ENCODE measurements at places on chromosomes 13 and 19.

- DNase-seq, result no peak
These were observed 1719.7 kb upstream of the SLC10A2 start for GRCh38 chr13:104785952-104786351.

DNA sequence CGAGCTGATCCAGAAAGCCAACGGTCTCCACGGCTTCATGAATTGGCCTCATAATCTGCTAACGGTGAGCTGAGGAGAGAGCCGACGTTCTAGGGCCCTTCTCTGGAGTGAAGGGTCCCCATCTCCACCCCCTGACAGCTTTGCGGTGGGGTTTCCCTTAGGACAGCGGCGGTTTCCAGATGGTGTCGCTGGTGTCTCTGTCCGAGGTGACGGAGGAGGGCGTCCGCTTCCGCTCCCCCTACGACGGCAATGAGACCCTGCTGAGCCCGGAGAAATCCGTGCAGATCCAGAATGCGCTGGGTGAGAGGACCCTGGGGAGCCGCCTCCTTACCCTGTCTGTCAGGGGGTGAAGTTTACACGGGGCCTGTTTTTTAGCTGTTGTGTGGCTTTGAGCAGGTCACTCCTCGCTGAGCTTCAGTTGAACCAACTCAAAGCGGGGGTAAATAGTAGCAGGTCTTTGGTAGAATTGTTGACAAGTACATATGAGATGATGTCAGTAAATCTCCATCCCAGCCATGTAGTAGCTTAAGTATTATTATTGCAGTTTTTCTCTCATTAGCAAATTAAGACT is 801 bp downstream of the QTRT1 start:
- peak; percentile 54 for DNase-seq

DNA sequence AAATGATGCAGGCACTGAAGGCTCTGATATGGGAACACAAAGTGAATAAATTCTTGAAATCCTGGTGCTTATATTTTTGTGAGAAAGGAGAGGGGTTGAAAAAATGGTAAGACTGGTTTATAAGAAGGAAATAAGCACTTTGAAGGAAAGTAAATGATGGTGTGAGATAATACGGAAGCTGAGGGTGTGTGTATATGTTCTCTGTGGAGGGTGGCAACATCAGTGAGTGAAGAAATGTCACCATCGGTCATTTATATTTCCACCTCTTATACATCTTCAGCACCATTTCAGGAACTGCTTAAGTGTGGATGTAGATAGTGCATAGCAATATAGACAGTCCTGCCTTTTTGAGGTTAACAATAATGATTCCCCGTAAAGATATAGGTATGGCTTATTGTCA is 17.5 kb downstream of the ZNF136 start:
- DNase-seq, result no peak

- no peak for DNase-seq
These were observed 20.1 kb downstream of the TLE2 start for GRCh38 chr19:3008994-3009393.

DNA sequence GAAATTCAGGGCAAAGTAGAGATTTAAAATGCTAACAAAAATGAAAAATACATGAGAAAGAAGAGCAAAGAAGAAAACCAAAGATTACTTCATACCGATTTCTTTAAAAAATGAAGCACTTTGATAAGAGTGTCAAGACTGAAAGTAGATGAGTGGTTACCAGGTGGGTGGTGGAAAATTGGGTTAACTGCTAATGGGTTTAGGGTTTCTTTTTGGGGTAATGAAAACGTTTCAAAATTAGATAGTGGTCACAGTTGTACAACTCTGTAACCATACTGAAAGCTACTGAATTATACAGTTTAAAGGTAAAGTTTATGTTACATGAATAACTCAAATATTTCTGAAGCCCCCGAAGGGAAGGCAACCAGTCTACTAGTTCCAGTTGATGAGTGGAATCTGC is 179.4 kb downstream of the NDFIP2 start:
- DNase-seq, result no peak

GRCh38 chr13:67971291-67971690 is 741.2 kb upstream of the PCDH9 start:
- DNase-seq, result no peak

- no peak for DNase-seq
These were observed 6.6 kb upstream of the ESD start for GRCh38 chr13:46803586-46803985.

- DNase-seq, result no peak
These were observed 20.5 kb downstream of the IQCN start for GRCh38 chr19:18253716-18254115.

DNA sequence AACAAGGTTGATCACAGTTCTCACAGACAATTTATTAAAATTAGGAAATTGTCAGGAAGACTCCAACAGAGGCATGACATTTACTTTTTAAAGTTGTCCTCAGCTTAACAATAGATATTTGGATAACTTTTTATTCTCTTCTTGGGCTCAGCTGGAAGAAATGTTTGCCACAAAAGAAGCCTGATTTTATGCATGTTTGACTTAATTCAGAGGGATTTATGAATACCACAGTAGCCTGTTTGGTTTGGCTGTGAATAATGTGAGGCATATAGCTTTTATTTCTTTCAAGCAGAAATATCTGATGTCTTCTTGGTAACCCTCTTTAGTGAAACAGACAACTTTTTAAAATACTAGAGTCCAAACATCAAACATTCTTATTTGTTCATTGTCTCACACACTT is 1464.5 kb upstream of the SLC10A2 start:
- no peak for DNase-seq

DNA sequence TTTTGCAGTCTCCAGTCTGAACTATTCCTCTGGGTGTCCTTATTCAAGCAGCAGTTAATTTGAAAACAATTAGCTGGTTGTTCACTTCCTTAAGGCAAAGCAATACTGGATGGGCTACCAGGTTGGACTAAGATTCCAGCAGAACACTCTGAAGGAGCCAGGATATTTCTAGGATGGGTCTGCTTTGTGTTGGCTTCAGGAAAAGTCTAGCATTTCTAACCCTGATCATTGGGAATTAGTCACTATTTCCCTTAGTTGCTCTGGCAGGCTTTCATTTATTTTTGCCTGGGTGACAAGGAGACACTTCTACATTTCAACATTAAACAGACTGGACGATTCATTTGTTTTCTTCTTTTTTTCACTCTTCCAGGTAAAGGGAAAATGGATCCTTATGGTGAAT is 228.4 kb downstream of the ENOX1 start:
- no peak for DNase-seq

GRCh38 chr13:86174622-86175021 is 375.4 kb upstream of the SLITRK6 start:
- no peak for DNase-seq

DNA sequence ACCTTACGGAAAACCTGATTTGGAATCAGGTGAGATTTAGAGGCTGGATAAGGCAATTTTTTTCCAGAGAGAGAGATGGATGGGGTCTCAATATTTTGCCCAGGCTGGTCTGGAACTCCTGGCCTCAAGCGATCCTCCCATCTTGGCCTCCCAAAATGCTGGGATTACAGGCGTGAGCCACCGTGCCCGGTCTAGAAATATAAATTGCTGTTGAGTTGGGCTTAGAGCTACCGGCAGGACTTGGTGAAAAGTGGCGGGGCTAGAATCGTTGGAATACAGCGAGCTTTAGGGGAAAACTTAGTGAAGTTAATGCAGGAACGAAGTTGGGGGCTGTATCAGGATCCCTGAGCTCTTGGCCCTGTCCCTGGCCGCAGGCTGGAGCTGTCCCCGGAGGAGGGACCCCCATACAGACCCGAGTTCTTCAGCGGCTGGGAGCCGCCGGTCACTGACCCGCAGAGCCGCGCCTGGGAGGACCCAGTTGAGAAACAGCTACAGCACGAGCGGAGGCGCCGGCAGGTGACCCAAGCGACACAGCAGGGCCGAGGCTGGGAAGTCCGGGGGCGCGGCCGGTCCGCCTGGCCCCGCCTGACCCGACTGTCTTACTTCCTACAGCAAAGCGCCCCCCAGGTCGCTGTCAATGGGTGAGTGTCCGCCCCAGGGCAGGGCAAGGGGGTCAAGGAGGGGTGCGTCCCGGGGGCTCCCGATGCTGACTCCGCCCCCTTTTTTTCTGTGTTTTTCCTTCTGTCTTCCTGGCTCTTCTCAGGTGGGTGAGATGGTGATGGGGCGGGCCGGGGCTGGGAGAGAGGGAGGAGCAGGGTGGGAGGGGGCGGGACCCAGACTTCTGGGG is 7.6 kb downstream of the EPS8L1 start:
- DNase-seq, result no peak

- peak; percentile 0 for DNase-seq
These were observed 132.7 kb downstream of the ZDHHC20 start for GRCh38 chr13:21326155-21327031.

GRCh38 chr13:85549819-85550218 is 249.4 kb downstream of the SLITRK6 start:
- DNase-seq, result no peak

DNA sequence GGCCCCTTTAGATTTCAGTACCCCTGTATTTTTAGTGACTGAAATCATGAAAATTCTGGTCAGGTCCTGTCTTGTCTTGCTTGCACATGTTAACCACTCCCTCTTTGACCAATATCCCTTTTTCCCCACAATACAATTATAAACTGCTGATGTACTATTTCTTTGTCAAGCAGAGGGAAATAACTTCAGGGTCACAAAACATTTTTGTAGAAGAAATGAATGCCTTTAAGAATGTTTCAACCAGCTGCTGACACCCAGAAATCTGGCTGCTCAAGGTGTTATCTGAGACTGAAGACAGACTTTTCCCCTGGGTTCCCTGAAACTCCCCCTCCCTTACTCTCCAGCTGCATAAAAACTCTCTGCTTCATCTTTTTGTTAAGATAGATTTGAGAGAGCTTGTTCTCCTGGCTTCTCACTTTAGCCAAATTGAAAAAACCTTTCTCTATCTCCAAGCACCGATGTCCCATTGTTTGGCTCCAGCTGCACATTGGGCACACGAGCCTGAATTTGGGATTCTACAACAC is 18.4 kb upstream of the ACOD1 start:
- peak; percentile 31 for DNase-seq

DNA sequence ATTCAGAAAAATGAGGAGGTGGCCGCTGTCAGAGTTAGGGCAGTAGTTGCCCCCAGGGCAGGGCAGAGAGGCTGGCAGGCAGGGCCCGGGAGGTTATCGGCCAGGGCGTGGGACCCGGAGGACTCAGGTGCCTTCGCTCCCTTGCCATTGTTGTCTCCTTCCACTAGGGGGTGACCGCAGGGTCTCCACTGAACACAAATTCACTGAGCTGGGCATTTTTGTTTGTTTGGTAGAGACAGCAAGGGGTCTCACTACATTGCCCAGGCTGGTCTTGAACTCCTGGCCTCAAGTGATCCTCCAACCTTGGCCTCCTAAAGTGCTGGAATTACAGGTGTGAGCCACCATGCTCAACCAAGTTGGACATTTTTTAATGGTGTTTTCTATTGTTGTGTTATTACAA is 25.1 kb downstream of the CARS2 start:
- no peak for DNase-seq

DNA sequence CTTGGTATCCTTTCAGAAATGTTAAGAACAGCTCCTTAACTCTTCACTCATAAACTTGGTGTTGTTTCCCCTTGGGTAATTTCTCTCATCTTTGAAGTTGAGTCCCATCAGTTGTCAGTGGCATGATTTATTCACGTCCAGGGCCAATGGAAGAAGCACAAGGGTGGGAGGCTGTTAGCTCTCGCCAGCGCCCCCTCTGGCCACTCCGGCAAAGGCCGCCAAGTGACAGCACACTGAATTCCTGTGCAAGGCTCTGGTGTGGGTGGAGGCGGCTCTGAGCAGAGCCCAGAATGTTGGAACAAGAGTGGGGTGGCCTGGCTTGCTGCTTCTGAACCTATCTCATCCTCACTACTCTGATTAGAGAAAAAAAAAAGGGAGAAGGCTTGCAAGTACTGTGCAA is 13.1 kb upstream of the MEDAG start:
- DNase-seq, result no peak

DNA sequence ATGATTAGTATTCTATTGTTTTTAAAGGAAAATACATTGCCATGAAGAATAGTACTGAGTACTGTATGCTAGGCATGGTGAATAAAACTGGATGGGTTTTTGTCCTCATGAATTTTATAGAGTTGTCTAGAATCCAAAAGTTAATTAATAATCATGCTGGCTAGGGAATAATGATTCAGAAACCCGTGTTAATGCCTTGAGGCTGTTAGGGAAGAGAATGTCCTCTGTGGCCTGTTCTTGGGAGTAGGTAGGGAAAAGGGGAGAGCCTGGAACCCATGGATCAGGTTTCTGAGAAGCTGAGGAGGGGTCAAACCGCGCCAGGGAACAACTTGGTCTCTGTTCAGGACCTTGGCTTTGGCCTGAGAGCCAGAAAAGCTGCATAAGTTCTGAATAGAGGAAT is 1376.3 kb upstream of the SLC10A2 start:
- DNase-seq, result no peak

- DNase-seq, result no peak
These were observed 45.3 kb downstream of the ZNF729 start for GRCh38 chr19:22331521-22331920.

- DNase-seq, result no peak
These were observed 26.5 kb downstream of the TUBGCP3 start for GRCh38 chr13:112561478-112561877.

GRCh38 chr19:8615024-8615423 is 4.5 kb upstream of the ADAMTS10 start:
- no peak for DNase-seq

GRCh38 chr13:110047496-110047895 is 259.5 kb downstream of the COL4A1 start:
- no peak for DNase-seq

- DNase-seq, result no peak
These were observed 772 bp downstream of the PARP4 start for GRCh38 chr13:24511816-24512196.

DNA sequence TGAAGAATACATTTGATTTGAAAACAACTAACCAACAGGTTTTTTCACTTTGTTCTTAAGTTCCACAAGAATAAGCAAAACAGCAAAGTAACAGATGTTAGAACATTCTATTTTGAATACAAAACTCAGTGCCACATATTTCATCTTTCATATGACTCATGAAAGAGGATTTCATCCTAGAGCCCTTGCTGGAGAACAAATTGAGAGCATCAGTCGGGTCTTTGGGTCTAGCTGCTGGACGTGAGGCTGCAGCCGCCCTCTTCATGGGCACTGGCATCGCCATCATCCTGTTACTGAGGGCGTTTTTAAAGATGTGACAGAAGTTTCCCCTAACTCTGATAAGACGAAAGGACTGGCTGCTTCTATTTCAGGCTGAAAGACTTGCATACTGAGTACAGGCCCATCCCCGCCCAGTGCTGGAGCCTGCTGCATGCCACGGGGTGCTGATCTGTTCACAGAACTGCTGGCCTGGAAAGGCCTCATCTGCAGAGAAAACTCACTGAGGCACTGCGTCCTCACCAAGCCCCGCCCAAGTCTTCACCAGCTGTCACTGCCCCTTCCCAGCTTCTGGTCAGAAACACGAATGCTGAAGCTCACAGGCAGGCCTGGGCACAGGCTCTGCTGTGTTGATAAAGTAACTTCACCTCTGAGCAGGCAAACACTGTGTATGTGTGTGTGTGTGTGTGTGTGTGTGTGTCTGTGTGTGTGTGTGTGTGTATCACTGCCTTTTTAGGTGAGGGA is 101.4 kb downstream of the TUBGCP3 start:
- peak; percentile 13 for DNase-seq

DNA sequence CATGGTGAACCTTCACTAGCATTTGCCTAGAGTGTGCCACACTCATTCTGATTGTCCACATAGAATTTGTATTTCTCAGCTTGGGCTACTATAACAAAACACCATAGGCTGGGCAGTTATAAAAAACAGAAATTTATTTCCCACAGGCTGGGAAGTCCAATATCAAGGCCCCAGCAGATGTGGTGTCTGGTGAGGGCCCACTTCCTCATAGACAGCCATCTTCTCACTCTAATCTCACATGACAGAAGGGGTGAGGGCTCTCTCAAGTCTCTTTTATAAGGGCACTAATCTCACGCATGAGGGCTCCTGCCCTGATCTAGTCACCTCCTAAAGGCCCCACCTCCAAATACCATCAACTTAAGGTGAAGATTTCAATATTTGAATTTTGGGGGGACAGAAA is 53.6 kb downstream of the LRRC63 start:
- no peak for DNase-seq

All from NCI-H2171 treated with DMSO at 0.1 percent for 48 hours (cell line).